ENCODE measurements at places on chromosomes 4 and X.
A peak's percentile ranks its signal among the peaks of the same experiment; 100 is the strongest.

DNA sequence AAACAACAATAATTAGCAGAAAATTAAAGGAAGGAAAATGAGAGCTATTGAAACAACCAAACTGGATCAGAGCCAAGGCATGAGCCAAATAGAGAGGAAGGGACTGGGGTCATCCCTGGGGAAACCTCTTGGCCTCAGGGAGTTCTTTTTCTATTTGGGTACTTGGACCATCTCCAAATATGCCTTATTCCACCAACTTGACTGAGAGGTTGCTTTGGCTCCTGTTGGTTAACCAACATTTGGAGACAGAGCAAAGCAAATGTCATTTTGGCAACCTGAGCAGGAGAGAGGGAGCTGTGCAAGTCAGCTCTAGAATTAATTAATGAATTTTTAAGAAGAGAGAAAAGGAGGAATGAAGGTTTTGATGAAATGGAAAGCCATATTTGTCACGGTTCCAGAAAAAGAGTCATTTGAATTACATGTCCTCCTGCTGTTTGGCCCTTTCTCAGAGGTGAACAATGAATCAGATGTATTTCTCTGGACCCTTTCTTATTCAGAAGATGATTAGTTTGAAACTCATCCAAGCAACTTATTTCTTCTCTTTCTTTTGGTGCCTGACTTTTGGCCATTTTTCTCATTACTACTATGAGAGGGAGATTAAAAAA lies 119.1 kb downstream of the CNKSR2 start:
- peak; percentile 35 for DNase-seq

- DNase-seq: no peak
These were observed 160.0 kb upstream of the PDE5A start for GRCh38 chr4:119788349-119789266.

DNA sequence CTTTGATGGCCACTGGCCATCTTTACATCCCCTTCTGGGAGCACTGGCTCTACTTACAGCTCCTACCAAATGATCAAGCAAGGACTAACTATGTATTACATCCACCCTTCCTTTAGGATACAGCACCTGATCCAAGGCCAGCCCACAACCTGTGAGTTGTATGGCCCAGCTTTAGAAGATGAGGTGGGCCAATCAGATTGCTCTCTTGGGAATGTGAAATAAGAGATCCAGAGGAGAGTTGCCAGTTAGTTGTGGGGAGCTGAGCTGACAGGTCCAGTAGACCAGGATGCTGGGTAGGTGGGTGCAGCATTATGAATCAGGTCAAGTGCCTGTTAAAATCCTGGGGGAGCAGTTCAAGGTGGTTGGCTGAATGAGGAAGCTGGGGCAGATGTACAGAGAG lies 111.5 kb downstream of the GNL3L start:
- DNase-seq: no peak

DNA sequence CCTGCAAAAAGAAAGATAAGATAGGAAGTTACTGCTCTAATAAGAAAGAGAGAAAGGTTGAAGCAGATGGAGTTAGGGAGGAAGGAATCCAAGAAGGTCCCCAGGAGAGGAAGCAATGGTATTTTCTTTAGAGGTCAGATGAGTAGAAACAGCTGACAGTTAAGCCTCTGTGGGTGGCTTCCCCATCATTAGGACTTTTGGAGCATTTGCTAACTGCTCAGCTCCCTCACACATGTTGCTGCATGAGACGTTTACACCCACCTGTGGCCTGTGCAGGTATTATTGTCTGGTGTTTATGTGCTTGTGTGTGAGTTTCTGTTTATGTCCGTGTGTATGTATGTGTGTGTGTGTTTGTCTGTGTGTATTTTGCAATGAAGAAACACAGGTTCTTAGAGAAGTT lies 346.8 kb downstream of the RAB28 start:
- no peak for DNase-seq

DNA sequence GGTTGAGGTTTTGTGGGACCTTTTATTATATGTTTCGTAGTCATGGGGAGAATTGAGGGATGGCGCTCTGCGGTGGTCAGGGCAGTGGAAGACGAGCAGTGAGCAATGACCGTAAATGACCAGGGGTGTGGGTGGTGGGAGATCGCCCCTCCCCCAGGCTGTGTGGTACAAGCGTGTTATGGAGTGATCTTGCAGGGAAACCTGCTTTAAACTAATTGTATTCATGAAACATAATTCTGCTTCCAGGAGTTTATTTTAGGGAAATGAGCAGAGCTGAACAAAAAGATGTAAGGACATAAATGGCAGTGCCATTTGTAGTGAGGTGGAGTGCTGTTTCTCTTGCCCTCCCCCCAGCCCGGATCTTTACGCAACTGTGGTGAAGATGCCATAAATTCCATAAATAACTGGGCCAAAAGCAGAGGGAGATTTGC lies 20.2 kb downstream of the GYG2 start:
- DNase-seq: peak; percentile 18

GRCh38 chrX:24153178-24153795 lies 3.8 kb downstream of the ZFX start:
- DNase-seq: no peak

DNA sequence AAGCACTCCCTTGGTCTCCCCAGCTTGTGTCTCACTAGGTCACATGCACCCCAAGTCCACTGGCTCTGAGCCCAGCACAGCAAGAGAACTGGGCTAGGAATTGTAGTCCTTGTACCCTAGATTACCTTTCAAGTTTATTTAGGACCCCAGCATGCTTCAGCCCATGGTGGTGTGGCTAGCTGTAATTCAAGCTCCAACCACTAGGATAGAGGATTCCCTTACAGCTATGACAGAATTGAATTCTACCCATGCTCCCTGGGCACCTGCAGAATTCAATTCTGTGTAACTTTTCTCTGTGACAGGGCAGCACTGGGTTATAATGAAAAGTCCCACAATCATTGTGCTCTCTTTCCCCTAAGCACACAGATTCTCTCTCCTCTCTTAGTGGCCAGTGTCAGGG lies 253.8 kb upstream of the DMD start:
- no peak for DNase-seq

GRCh38 chrX:106484233-106484632 lies 127.5 kb upstream of the RADX start:
- no peak for DNase-seq

GRCh38 chr4:183354219-183354618 lies 32.0 kb upstream of the CLDN24 start:
- DNase-seq: no peak

GRCh38 chr4:55437356-55437796 lies 41.6 kb downstream of the TMEM165 start:
- DNase-seq: no peak

- no peak for DNase-seq
These were observed 86.9 kb downstream of the CHRNA9 start for GRCh38 chr4:40421839-40422708.

GRCh38 chrX:7091923-7092322 lies 55.6 kb upstream of the STS start:
- no peak for DNase-seq

GRCh38 chrX:102765217-102765616 lies 44.7 kb downstream of the GPRASP3 start:
- peak; percentile 85 for DNase-seq

GRCh38 chr4:38872620-38873019 lies 5.0 kb downstream of the FAM114A1 start:
- peak; percentile 85 for DNase-seq

DNA sequence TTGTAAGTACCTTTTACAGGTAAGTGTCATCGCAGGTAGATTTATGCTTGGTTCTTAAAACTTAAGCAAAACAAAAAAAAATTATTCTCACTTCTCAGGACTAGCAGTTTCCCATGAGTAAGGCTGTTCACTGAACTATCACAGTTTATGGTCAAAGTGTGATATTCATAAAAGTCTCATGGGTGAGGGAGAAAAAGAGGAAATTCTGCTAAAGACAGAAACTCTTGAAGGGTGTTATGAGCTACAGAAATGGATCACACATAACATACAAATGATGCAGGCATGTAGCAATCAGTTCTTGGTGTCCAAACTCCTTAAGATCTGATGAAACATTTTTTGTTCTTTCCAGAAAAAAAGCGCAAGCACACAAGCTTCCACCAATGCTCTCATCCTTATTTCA lies 8.5 kb downstream of the RAB9A start:
- DNase-seq: no peak

DNA sequence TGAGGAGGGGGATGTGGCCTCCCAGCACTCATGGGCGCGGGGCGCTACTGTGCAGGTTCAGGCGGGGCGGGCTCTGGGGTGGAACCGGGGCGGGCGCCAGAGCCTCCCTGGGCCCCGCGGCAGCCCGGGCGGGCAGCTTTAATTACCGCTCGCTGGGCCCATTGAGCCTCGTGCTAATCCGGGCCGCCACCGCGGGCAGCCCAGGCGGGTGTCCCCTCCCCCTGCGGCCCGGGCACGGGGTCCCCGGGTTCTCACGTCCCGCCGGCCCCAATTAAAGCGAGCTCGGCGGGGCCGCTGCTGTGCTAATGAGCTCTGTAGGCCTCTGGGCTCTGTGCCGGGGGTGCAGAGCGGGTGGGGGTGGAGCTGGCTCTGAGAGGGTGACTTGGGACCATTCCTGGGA lies 22.8 kb upstream of the FGFR3 start:
- DNase-seq: no peak

GRCh38 chr4:1446502-1447386 lies 40.5 kb upstream of the NKX1-1 start:
- DNase-seq: no peak

DNA sequence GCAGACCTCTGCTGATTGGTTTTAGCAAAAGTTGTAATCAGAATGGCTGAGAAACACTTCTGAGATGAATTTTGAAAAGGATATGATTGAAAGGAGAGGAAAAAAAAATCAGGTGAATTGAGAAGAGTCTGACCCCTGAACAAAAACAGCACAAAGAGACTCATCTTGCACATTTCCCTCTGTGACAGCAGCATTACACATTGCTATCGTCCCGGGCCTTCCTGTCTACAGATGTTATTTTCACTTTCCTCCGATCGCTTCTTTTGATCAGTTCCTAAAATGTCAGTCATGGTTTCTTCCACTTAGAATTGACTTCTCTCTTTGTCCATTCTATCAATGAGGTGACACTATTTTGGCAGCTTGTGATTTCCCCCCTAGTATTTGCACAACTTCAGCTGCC lies 262.6 kb downstream of the GPC3 start:
- DNase-seq: no peak

DNA sequence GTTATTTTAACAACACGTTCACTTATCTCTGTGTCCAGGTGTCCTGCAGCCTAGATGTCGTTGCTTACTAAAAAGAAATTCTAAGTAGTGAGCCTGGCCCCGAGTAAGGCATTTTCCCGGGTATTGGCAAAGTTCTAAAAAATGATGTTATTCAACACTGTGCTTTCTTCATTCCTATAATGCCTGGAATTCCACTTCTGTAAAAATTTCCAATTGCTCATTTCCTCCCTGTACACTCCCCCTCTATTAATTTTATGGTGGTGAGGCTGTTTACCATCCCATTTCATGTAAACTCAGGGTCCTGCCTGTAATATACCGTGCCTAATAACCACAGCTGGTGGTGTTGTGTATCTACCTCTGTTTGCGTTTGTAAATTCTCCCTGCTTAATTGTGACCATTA lies 14.2 kb downstream of the BST1 start:
- DNase-seq: peak; percentile 53

DNA sequence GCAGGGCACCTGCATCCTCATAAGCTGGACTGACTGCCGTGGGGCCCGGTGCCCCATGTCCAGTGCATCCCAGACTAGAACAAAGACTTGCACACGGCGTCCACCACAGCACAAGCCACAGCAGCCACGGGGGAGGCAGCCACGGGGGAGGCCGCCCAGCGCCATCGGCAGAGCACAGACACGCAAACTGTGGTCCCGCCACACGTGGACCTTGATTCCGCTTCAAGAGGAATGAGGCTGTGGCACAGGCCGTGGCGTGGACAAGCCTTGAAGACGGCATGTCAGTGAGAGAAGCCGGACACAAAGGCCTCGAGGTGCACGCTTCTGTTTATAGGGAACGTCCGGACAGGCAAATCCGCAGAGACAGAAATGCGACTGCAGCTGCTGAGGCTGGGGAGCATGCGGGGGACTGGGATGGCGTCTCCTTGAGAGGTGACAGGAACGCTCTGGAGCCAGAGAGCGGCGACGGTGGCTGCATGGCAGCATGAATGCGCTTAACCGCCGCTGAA lies 10.1 kb upstream of the CPLX1 start:
- DNase-seq: no peak

DNA sequence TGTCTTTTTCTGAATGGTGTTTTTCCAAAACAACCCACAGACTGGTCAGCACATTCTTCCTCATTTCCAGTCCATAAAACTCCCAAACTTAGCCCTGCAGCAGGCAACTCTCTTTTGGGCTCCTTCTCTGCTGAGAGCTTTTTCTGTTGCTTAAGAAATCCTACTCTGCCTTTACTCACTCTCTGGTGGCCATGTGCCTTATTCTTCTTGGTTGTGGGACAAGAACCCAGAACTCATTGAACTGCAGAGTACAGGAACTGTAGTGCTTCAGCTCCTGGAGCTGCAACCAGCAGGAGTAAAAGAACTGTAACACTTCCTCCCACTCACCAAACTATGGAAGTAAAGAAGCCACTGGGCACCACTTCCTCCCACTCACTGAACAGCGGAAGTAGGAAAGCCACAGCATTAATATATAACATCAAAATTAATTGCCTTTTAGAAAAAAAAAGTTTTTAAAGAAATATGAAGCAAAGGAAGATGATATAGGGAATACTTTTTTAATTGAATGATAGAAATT lies 864.1 kb upstream of the PCDH10 start:
- no peak for DNase-seq

DNA sequence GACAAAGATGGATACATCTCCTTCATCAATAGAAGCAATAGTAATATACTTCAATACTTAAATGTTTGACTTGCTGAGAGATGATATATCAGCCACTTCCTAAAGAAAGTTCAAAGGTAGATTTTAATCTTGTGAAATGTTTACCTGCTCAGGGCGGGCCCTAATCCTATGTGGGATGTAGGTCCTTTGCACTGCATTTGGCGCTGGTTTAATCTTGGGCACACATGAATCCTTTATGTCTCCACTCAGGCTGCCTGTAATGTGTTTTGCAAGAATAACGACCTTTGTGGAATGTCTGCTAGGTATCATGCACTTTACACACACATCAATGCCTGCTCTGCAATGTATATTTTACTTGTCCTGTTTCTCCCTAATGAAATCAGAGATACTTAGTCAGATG lies 368.7 kb downstream of the GBA3 start:
- no peak for DNase-seq

GRCh38 chr4:40890764-40891163 lies 141.0 kb downstream of the NSUN7 start:
- no peak for DNase-seq

DNA sequence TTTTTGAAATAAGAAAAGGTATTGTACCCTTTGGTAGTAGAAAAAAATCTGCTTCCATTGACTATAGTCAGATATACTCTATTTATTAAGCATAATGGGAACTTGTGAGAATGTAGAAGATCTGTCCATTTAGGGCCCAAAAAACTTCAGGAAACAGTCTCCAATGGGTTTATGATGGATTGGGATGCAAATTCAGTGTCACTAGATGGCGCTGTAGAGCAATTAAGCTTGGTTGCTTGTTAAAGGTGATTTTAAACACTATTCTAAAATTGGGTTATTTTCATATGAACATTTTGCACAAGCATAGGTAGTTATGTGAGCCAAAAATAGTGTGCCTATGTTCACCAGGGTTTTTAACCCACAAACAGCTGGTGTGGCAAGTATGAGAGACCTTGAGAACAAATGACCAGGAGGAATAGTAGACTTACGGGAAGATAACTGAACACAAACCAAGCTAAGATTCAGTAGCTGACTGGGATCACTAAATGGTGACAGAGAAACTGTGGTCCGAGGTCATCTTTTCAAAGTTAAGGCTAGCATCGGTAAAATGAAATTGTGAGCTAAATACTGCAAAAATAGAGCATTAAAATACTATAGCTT lies 80.3 kb upstream of the LSM6 start:
- peak; percentile 37 for DNase-seq
